Fibroblast of mammary gland (primary cell): ENCODE measurements at places on chromosomes 11 and 22.

GRCh38 chr11:5737091-5737490 is 843 bp downstream of the OR56B1 start:
- DNase-seq = peak; percentile 70

- DNase-seq = peak; percentile 58
Measured at GRCh38 chr22:20940186-20940651, 23.0 kb downstream of the CRKL start.

- peak; percentile 55 for DNase-seq
Measured at GRCh38 chr11:35892166-35892565, 51.7 kb upstream of the LDLRAD3 start.

GRCh38 chr11:396511-396947 is 2.5 kb downstream of the PKP3 start:
- peak; percentile 37 for DNase-seq

DNA sequence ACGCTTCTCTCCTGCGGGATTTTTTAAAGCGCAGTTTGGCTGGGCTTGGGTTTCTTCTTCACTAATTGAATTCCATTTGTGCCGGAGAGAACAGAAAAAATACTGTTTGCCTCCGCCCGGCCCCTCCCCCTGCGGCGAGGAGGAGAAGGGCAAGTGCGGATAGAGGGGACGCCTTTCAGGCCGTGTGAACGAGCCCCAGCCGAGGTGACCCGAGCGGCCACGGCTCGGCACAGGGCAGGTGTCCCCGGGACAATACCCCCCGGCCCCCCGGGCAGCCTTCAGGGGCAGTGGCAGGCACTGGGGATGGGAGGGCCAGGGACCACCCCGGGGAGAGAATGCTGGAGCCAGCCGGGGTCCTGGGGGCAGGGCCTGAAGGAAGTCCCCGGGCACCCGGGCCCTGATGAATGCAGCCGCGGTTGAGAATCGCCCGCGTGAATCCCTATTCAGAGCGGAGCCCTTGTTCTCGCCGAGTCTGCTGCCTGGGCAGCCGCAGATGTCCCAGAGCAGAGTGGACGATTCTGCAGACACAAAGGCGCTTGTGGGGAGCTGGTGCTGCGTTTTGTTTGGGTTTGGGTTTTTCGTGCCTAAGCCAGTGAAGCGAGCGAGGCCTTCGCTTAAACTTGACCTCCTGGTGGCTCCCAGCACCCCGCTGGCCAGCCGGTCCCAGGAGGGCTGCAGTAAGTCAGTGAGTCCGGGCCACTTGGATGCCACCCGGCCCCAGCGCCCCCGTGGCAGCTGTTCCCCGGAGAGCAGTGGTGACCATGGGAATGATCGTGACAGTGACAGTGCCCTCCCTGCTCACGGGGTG is 96.0 kb downstream of the WNT7B start:
- DNase-seq = no peak

DNA sequence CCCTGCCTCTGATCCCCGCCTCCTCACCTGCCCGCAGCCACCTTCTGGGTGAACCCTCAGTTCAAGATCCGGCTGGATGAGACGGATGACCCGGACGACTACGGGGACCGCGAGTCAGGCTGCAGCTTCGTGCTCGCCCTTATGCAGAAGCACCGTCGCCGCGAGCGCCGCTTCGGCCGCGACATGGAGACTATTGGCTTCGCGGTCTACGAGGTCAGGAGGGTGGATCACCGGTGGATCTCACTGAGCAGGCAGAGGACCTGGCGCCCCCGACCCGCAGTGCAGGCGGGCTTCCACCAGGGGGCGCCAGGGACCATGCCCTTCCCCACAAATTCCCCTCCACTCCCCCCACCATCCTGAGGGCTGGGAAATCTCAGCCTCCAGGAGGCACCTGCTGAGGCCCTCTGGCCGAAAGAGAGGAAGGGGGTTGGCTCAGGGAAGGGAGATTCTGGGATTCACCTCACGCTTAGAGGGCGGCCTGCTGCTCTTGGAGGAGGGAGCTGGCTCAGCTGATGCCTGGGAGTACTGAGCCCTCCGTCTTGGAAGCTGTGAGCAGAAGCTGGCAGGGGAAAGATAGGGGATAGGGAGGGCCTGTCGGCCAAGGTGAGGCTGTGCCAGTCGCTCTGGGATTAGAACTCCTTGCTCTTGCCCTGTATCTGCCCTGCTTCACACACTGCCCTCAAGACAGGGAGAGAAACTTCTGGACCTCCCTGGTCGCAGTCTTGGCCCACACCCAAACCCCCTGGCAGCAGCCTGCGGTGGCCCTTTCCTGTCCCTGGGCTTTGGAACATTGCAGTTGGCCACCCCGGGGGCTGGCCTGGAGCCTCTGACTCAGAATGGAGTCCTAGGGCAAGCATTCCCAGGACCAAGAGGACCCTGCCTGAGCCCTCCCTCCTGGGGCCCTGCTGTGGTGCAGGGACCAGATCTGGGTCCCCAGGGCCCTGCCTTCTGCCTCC is 23.2 kb downstream of the CAPN1 start:
- DNase-seq = peak; percentile 27

GRCh38 chr11:86991341-86991740 is 36.1 kb upstream of the FZD4 start:
- no peak for DNase-seq

DNA sequence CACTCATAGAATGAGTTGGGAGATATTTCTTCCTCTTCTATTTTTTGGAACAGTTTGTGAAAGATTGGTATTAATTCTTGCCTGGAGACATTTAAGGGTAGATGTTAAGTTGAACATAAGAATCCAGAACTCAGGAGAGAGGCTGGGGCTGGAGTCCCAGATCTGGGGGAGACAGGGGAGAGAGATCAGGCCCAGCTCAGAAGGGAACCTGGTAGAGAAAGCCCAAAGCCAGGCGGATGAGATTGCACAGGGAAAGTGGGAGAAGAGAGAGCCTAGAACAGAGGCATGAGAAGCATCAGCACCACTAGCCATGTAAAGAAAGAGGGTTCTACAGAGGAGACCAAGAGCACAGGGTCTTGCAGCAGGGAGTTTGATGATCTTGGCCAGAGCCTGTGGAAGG is 13.0 kb upstream of the GNAZ start:
- DNase-seq = no peak

DNA sequence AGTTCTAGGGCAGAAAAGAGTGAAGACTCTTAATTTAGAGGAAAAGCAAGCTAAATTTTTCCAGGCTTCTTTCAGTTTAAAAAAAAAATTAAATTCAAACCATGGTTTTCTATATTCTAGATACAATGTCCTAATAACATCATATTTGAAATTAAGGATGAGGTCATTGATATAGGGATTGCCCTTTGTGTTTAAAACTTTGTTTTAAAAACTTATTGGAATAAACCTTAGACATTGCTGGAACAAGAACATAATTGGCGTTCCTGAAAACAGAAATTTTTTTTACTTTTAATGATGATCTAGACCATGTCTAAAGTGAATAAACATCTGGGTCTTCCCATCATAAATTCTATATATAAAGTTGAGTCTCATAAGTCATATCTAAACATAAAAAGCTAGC is 859.4 kb upstream of the CHORDC1 start:
- DNase-seq = no peak

- DNase-seq = no peak
Measured at GRCh38 chr22:50683994-50684371, 11.4 kb downstream of the SHANK3 start.

DNA sequence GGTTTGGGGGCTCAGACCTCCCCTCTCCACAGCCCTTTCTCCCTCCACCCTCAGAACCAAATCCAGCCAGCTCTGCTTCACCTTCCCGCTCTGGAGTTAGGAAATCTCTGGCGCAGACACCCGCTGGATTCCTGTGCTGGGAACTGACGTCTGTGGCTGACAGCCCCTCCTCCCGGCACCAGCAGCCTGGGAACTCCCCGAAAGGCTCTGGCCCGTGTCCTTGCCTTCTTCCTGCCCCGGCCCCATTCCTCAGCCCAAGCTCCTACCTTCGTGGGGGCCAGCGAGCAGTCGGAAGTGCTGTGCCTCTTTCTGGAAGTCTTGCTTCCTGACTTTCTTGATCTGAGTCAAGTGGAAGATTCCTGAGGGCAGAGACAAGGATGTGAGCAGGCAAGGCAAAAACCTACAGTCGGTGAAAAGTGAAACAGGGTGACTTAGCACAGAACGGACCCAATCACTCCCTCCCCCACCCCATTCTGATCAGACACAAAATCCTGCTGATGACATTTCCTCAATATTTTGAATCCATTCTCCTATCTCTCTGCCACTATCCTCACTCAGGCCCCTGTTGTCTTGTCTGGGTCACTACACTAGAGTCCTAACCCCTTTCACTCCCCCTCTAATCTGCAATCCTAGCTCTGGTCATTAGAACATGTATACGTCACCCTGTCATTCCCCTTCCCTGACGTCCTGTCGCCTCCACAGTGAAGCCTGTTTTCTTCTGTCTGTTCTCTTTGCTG is 34.1 kb downstream of the CHRDL2 start:
- DNase-seq = peak; percentile 93

- DNase-seq = peak; percentile 12
Measured at GRCh38 chr11:3989276-3989920, 105.2 kb upstream of the RRM1 start.

- DNase-seq = no peak
Measured at GRCh38 chr11:114102993-114103896, 43.7 kb downstream of the ZBTB16 start.

- no peak for DNase-seq
Measured at GRCh38 chr11:32870676-32871075, 21.9 kb upstream of the QSER1 start.

GRCh38 chr11:132064987-132065620 is 694.7 kb downstream of the NTM start:
- peak; percentile 96 for DNase-seq

GRCh38 chr11:33064033-33064825 is 24.9 kb downstream of the TCP11L1 start:
- DNase-seq = peak; percentile 36
